ENCODE measurements at places on chromosomes 5 and 9. TPM values are rescaled to one million over a fixed set of nuclear protein-coding genes. Genes with fewer than 3 reads are reported as not detected.

GRCh38 chr5:1666221-1666620, 133.4 kb downstream of the MRPL36 start:
- DNase-seq = no peak

Gene SV2C
- total RNA-seq = 0.85 TPM

Gene WNT8A
- not detected for total RNA-seq

Gene SNAPC4
- 58.6 TPM for total RNA-seq

Gene SMIM33
- total RNA-seq = 0.40 TPM

GRCh38 chr5:132008163-132008473, 3.3 kb downstream of the ACSL6 start:
- no peak for DNase-seq

DNA sequence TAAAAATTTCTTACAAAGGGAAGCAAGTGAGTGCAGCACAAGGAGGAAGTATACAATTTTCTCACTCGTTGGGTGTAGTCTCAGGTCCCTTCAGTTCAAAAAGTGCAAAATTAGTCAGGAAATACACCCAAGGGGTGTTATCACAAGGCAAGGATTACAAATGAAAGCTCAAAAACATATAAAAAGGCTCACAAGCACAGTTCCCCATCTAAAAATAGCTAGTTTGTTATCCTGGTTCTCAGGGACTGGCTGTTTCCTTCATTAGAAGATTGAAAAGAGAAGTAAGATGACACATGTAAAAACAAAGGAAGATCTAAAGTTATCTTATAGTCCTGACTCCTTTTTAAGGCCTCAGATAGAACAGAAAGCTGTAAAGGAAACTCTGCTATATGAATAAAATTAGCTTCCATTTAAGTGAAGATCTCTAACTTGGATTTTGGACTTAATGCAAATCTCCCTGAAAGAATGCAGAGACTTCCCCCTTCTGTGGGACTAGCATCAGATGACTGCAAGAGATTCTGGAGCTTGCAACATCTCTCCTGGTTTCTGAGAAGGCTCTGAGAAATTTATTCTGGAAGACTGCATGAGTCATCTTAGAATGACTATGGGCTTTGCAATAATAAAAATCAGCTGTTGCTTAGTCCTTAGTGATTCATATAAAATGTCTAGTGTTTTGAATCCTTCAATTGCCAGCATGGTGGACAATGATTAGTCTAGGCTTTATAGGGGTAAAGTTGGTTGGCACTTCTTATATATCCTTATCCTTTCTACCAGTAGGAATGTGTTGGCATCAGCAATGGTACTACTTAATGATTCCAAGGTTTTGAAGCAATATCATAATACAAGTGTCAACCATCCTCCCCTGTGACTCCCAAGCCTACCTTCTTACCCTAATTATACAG, 25.4 kb downstream of the DAB2 start:
- no peak for DNase-seq

DNA sequence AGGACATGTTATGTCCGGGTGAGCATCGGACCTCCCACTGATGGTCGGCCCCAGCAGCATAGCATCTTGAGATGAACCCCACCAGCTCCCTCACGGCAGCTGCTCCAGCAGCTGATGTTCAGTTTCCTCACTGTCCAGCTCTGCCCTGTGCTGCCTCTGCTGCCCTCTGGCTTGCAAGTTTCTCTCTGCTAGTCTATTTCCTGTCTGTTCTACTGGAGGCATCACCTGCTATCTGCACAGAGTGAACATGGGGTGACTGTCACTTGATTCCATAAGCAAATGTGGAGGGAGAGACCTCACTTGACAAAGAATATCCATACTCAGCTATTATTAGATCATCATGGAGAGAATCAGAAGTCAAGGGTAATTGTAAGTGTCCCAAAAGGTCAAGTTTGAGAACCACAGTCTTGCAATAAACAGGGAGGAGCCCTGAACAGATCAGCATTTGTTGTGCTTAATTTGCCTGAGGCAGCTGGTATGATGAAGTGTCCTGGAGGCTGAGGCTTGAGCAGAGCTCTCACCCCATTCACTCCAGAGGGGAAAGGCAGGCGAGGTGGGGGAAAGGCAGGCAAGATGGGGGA, 702.8 kb downstream of the SEMA5A start:
- DNase-seq = no peak

DNA sequence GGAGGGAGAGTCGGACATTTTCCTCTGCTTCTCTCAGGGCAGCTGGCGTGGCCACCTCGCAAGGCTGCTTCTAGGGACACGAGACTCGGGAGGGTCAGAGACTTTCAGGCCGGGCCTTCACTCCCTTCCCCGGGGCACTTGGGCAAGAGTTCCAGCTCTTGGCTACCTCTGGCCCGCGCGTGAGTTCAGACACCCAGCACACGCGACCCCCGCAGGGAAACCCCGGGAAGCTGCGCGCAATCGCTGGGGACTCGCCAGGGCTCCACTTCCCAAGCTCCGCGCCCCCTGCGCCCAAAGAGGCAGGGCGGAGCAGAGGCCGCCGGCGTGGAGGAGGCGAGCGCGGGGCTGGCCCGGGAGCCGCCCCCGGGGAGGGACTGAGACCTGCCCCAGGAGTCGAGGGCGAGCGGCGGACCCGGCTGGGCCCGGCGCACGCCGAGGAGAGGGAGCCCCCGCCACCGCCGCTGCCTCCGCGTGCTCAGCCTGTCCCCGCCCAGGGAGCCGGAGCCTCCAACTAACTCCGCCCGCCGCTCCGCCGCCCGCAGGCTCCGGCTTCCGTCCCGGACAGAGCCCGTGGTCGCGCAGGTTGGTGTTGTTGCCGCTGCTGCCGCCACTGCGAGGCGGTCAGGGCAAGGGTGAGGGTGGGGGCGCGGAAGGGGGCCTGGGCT, at the start of gene PAM:
Gene PAM (plus strand): TSS at position 539 of the 665 bp plus-strand sequence. CDS start 110,891 bp downstream, outside the sequence.
- DNase-seq = peak; percentile 64

Gene CCL27
- not detected for total RNA-seq

Gene BSPRY
- 11.6 TPM for total RNA-seq

GRCh38 chr5:55406292-55406691, 98.5 kb downstream of the MTREX start:
- no peak for DNase-seq

GRCh38 chr5:118378959-118379358, 609.4 kb downstream of the DTWD2 start:
- no peak for DNase-seq

Gene SMIM32
- 18.4 TPM for total RNA-seq

GRCh38 chr5:126875303-126875785, 98.4 kb downstream of the LMNB1 start:
- DNase-seq = no peak

DNA sequence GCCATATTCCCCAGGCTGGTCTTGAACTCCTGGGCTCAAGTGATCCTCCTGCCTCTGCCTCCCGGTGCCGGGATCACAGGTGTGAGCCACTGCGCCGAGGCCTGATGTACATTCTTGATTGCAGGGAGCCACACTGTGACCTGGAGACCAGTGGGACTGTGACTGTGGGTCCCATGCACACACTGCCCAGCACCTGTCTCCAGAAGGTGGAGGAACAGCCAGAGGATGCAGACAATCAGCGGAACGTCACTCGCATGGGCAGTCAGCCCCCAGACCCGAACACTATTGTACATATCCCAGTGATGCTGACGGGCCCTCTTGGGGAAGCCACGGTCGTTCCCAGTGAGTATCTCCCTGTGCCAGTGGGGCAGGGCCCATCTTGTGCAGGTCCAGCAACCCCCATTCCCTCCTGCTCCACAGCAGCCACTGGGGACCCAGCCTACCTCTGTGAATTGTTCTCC, 147.3 kb downstream of the CACNA1B start:
- peak; percentile 44 for DNase-seq

- no peak for DNase-seq
Observed at GRCh38 chr9:81416476-81417298, 272.7 kb downstream of the TLE1 start.

Gene TRPM3
- total RNA-seq = 0.80 TPM

Gene AFAP1L1
- total RNA-seq = 5.0 TPM

GRCh38 chr5:173015598-173016455, 32.3 kb downstream of the ATP6V0E1 start:
- no peak for DNase-seq

DNA sequence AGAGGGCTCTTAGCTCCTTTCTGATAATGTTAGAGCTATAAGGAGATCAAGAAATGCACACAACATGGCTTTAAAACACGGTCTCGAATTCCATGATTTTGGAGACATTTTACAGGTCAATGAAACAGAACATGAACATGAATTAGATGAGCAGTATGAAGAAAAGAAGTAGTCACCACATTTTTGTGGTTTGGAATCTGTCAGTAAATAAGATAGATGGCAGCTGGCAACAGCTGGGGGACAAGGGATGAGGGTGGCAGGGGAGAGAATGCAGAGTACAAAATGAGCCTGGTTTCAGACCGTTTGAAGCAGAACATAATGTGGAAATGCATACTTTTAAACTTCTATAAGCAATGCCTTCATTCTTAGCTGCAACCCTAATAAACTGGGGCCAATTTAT, 107.1 kb downstream of the OXCT1 start:
- DNase-seq = no peak

- DNase-seq = no peak
Observed at GRCh38 chr5:39494107-39494510, 69.3 kb upstream of the DAB2 start.

Gene BTNL9
- total RNA-seq = 5.3 TPM
